ENCODE measurements at places on chromosomes 2 and 18.

- DNase-seq, result no peak
These were observed 275.2 kb upstream of the LRRTM1 start for GRCh38 chr2:80579756-80580155.

GRCh38 chr2:45741161-45741850, 89.8 kb downstream of the PRKCE start:
- no peak for DNase-seq

DNA sequence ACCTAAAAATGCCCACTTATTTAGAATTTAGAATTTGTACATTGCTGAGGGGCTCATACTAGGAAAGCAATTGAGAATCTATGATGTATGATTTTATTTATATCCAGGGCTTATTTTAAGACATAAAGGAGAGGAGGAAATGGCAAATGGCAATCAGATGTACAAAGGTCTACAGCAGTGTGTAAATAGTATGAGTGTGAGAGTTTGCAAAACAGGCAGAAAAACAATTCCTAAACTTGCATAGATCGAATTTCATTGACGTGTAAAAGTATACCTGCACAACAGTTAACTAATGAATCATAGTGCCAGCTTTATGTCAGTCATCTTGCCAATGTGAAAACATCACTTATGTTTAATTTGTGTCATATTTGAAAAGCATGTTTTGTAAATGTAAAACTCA, 718.7 kb upstream of the GCFC2 start:
- DNase-seq, result no peak

DNA sequence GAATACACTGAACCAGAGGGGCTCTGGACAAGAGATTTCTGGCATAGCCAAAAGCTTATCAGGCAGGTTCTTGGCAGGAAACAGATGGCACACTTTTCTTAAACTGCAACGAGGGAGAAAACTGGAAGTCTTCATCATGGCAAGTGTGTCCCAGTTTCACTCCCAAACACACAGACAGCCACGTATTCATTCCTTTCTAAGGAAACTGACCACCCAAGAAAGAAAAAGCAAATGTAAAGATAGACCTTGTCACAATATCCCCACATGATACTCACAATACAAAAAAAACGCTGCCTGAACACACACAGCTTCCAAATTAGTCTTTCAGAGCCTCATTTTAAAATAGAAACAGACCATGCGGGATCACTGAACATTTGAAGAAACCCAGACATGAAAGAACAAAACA, 40.6 kb upstream of the RTTN start:
- no peak for DNase-seq

GRCh38 chr2:218898109-218898878, 17.6 kb downstream of the WNT10A start:
- peak; percentile 81 for DNase-seq

DNA sequence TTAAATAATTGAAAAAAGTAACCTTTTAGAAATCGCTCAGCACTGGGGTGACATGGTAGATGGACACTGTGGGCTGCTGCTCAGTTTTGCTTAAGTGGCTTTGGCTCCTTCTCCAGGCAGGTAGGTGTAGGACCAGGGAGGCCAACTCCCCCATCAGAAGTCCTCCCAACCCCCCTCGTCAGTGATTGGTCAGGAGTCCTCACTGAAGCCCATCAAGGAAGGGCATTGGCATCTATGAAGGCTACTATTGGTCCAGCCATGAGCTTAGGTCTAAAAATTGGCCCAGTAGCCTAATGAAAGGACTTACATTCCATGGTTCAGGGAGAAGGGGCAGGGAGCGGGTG, 34.7 kb downstream of the ST3GAL5 start:
- no peak for DNase-seq

DNA sequence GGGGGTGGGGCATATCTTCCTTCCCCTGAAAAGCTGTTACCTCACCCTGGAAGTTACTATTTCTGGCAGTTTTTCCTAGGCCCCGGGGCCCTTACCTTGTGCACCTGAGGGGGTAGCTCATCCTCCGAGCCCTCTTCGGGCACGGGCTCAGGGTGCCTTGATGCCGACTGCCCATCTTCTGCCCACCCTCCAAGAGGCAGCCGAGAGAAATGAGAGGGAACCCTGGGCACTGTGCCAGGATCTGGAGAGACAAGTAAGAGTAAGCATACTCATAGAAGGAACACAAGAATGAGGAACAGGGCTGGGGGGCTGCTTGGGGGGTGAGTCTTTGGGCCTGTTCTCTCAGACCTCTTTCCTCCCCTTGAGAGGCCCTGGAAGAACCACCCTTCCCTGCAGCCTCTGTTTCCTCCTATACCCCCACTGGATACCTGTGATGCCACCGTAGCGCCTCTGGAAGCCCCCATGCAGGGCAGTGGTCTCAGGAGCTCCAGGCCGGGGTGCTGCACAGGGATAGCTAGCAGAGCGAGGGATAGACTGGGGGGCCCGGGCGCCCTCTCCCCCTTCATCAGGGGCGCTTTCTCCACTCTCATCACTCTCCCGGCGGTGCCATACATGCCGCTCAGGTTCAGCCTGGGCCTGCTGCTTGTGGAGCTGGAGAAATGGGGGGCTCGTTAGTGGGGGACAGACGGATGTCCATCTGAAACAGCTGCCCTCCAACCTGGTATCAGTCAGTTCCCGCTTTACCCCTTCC, 2.1 kb upstream of the ABCB6 start:
- no peak for DNase-seq

GRCh38 chr2:201150454-201151020, 32.4 kb upstream of the CASP10 start:
- DNase-seq, result no peak

GRCh38 chr2:79530443-79530842, 17.6 kb downstream of the CTNNA2 start:
- DNase-seq, result no peak

DNA sequence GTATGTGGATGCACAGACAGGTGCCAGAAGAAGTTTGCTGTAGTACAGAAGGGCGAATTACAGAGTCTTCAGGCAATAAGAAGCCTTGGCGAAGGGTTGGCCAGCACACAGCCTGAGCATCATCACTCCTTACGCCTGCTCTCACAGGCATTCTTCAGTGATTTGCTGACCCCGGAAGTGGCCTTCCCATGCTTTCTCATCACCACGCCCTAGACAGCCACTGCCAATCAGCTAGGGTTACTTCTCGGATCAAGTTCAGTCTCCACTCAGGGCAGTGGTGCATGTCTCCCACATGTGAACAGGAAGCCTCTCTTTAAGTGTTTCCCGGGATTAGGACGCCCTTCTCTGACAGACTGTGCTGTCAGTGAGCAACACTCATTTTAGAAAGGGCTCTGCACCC, 81.8 kb downstream of the C1QL2 start:
- no peak for DNase-seq

GRCh38 chr18:60693426-60693825, 320.9 kb upstream of the MC4R start:
- no peak for DNase-seq

DNA sequence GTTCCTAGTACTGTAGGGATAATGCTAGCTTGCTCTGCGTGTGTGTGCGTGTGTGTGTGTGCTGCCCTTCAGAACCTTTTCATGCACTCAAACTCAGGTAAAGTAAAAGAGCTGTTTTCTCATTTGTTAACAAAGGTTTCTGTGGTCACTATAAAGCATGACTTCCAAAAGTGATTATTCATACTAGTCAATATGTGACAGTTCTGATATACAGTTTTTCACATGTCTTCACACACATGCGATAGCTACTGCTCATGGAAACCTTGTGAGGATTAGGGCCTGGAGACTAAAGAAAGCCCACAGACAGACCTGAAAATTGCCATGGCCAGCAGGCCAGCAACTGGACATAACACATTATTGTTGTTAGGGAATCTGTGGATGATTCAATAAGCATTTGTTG, 56.9 kb upstream of the NEMP2 start:
- DNase-seq, result no peak

DNA sequence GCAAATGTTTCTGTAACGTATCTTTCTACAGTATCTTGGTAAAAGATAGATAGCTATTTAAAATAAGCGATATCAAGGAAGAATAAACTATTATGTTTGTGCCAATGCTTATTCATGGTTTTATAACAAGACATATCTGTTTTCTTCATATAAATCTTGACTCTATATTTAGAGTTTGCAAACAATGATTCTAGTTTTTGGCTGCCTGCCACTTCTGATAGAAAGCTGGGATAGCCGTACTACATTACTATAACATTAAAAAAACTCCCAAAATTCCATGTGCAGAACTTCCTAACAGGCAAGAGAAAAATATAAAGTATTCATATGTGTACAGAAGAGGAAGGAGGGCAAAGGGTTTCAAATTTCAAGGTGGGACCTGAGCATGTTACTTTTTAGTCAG, 985.0 kb downstream of the BCL11A start:
- DNase-seq, result no peak

GRCh38 chr2:219612577-219613286, 14.7 kb upstream of the SLC4A3 start:
- DNase-seq, result no peak

DNA sequence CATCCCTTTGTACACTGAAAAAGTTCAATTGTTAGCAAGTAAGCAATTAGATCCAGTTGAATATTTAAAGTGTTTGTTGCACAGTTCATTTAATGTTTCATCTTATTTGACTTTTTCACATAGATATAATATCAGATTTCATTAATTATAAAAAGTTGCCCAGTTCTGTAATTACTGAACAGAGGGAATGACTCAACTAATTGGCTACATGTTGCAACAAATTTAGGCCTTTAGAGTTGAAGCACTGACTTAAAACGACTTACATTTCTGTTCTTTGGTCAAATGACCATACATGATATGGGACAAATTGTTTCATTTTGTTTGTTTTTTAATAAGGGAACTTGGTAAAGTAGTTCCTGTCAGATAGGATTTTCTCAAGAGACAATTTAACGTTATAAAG, 68.5 kb upstream of the FAM117B start:
- no peak for DNase-seq

- no peak for DNase-seq
These were observed 138.3 kb downstream of the DDX1 start for GRCh38 chr2:15729709-15730544.

DNA sequence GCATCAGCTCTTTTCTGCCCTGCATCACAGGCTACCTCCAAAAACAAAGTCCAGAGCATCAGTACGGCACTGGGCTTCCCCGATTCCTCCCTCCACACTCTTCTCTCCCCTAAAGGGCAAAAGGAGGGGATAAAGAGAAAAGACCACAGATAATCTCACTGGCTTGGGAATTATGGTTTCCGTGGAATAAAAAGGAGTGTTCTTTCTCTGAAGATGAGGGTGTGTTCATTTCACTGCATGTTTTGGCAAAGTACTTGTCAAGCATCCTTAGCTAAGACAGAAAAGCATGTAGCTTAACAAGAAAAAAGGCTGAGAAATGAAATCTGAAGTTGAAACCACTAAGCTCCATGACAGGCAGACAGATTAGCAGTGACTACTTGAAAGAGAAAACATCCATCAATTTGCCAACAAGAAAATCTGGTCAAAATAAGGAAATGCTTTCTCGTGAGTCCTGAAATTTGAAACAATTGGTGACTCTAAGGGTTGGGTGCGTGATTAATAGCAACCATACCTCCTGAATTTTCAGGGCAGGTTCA, 20.6 kb upstream of the DSG3 start:
- DNase-seq, result no peak

- DNase-seq, result no peak
These were observed 59.9 kb downstream of the NAT8 start for GRCh38 chr2:73582364-73582763.

DNA sequence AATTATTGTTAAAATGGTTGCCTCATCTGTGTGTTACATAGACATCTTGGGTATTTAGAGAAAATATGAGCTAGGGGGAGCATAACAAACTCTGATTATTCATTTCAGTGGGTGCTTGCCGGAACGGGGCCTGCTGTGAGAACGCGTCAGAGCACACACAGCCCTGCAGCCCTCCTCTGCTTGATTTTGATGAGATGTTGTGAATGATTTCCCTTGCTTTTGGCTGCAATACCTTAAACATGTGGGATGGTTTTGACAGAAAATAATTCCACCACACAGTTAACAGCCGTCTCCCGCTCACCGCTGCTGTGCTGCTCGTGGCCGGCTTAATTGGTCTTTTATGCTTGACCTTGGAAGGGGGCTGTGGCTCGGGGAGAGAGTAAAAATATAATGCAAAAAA, 49.9 kb upstream of the TXNDC2 start:
- DNase-seq, result no peak

All from T-helper 17 cell (primary cell).